ENCODE measurements at places on chromosomes 16 and 17.

GRCh38 chr16:28089992-28090365 is 26.5 kb upstream of the GSG1L start:
- peak overlapping the region; percentile 72 for H3K27ac ChIP-seq
- H3K4me3 ChIP-seq = no peak overlapping the region
- H3K36me3 ChIP-seq = no peaks in the 10 kb centered on the region
- no peaks in the 10 kb centered on the region for H3K27me3 ChIP-seq
- H3K4me1 ChIP-seq = peaks cover 3% of the 10 kb centered on the region

GRCh38 chr17:15263206-15263579 is 1.9 kb downstream of the PMP22 start:
- no peak overlapping the region for H3K27ac ChIP-seq
- H3K4me3 ChIP-seq = no peak overlapping the region
- H3K4me1 ChIP-seq = peaks cover 10% of the 10 kb centered on the region
- DNase-seq = no peak
- H3K36me3 ChIP-seq = no peaks in the 10 kb centered on the region
- H3K27me3 ChIP-seq = peaks cover 84% of the 10 kb centered on the region

GRCh38 chr16:86662740-86663139 is 84.4 kb downstream of the FOXL1 start:
- no peak overlapping the region for H3K27ac ChIP-seq
- H3K4me3 ChIP-seq = no peak overlapping the region
- peaks cover 19% of the 10 kb centered on the region for H3K27me3 ChIP-seq
- peaks cover 7% of the 10 kb centered on the region for H3K4me1 ChIP-seq
- no peaks in the 10 kb centered on the region for H3K36me3 ChIP-seq
- no peak for DNase-seq

DNA sequence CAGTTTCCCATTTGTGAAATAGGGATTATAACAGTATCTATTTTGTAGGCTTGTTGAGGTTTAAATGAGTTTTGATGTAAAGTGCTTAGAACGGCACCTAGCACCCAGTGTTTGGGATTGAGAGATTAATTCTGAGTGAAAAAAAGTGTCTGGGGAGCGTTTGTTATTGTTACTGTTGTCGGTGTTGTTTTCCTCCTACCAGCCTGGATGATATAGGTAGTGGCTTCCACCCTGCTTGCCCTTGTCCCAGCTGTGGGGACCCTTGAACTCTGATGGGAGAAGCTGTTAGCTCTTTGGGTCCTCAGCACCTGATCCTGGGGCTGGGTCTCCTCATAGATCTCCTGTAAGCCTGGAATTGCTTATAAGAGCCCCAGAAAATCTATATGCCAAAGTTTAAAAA is 4.9 kb downstream of the FMNL1 start:
- peak overlapping the region; percentile 100 for H3K27ac ChIP-seq
- H3K36me3 ChIP-seq = peaks cover 11% of the 10 kb centered on the region
- H3K27me3 ChIP-seq = no peaks in the 10 kb centered on the region
- peak overlapping the region; percentile 98 for H3K4me3 ChIP-seq
- DNase-seq = no peak
- peaks cover 59% of the 10 kb centered on the region for H3K4me1 ChIP-seq

DNA sequence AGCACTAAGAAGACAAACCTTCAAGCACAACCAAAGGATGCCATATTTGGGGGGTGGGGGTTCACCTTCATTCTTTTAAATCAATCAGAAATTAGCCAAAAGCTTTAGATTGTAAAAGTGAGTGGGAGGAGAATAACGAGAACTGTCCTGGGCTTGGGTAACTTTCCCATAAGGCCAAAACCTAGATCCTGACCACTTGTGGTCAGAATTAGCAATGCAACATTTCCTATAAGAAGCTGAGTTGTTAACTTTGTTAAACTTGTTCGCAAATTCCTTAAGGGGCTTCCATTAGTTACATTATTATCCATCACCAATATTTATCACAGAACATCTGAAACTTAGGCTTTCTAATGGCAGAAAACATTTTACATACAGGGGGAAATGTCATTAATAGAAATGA is 25.1 kb downstream of the STAT5B start:
- H3K27ac ChIP-seq = peak overlapping the region; percentile 97
- H3K4me3 ChIP-seq = no peak overlapping the region
- H3K4me1 ChIP-seq = peaks cover 57% of the 10 kb centered on the region
- no peaks in the 10 kb centered on the region for H3K27me3 ChIP-seq
- DNase-seq = no peak

GRCh38 chr16:8571061-8571596 is 19.2 kb downstream of the TMEM114 start:
- H3K27me3 ChIP-seq = peaks cover 69% of the 10 kb centered on the region
- no peak overlapping the region for H3K27ac ChIP-seq
- H3K4me1 ChIP-seq = peaks cover 3% of the 10 kb centered on the region
- no peak for DNase-seq

DNA sequence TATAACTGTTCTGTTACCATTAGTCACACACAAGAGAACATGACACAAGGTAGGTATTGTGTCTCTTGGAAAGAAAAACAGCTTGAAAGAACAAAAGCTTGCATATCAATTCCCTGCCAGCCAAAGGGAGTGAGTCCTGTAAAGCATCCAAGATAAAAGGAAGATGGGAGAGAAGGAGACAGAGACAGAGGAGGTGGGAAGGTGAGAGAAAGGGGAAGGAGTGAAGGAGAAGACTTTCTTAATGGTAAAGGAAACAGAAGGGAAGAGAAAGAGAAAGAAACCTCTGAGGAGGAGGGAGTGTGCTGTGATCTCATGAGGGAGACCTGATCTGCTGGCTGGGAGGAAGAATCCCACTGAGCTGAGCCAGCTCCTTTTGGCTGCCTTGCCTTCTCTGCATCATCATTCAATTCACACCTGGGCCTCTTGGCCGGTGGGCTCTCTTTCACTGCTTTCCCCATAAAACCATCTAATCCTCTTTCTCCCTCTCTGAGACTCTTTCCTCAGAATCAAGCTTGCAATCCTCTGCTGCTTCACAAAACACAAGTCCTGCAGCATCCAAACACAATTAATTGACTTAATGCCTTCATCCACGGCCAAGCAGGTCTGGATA is 271.6 kb downstream of the ABCC12 start:
- DNase-seq = no peak
- peaks cover 18% of the 10 kb centered on the region for H3K27me3 ChIP-seq

GRCh38 chr17:27620721-27621120 is 10.3 kb upstream of the LGALS9 start:
- H3K4me3 ChIP-seq = no peak overlapping the region
- H3K4me1 ChIP-seq = peaks cover 12% of the 10 kb centered on the region
- peaks cover 3% of the 10 kb centered on the region for H3K36me3 ChIP-seq
- no peaks in the 10 kb centered on the region for H3K27me3 ChIP-seq
- peak overlapping the region; percentile 19 for H3K27ac ChIP-seq

GRCh38 chr17:39563476-39563875 is 44.2 kb downstream of the NEUROD2 start:
- no peaks in the 10 kb centered on the region for H3K27me3 ChIP-seq
- peaks cover 19% of the 10 kb centered on the region for H3K36me3 ChIP-seq
- H3K4me1 ChIP-seq = peaks cover 2% of the 10 kb centered on the region
- H3K4me3 ChIP-seq = no peak overlapping the region
- H3K27ac ChIP-seq = no peak overlapping the region
- no peak for DNase-seq

DNA sequence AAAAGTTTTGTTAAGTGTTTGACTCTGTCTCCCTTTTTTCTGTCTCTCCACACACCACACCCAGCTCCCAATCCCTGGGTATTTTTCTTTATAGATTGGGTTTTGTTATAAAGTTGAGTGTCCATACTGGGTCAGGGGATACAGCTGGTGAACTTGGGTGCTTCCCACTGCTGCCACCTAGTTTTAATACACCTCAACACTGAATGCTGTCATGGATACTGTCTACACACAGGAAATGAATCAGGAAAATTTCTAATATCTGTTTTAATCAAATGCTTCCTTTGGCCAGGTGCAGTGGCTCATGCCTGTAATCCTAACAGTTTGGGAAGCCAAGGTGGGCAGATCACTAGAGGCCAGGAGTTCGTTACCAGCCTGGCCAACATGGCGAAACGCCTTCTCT is 5.3 kb upstream of the TAOK1 start:
- peaks cover 4% of the 10 kb centered on the region for H3K4me1 ChIP-seq
- peaks cover under 1% of the 10 kb centered on the region for H3K36me3 ChIP-seq
- H3K27ac ChIP-seq = no peak overlapping the region
- no peak for DNase-seq
- no peaks in the 10 kb centered on the region for H3K27me3 ChIP-seq
- H3K4me3 ChIP-seq = no peak overlapping the region

GRCh38 chr16:75000481-75001081 is 1.8 kb downstream of the ZNRF1 start:
- peak overlapping the region; percentile 93 for H3K4me3 ChIP-seq
- H3K36me3 ChIP-seq = peaks cover 2% of the 10 kb centered on the region
- DNase-seq = no peak
- no peaks in the 10 kb centered on the region for H3K27me3 ChIP-seq
- peaks cover 33% of the 10 kb centered on the region for H3K4me1 ChIP-seq

GRCh38 chr17:55990332-55991006 is 162.8 kb upstream of the ANKFN1 start:
- no peak overlapping the region for H3K27ac ChIP-seq
- H3K27me3 ChIP-seq = no peaks in the 10 kb centered on the region
- no peaks in the 10 kb centered on the region for H3K4me1 ChIP-seq
- no peak for DNase-seq

DNA sequence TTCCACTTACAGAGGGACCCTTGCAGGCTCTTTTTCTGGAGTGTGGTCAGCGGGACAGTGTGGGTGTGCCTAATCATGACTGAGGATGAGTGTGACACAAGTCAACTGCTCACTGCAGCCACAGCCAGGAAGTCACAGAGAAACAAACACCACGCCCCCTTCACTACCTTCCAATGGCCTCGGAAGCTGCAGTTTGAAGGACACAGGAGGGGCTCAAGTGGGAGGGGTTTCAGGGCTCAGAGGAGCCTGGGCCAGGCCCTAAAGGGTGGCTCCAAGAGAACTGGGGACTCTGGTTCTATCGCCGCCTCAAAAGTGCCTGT is 116.2 kb upstream of the SDK2 start:
- no peak overlapping the region for H3K27ac ChIP-seq
- peaks cover 11% of the 10 kb centered on the region for H3K27me3 ChIP-seq
- H3K4me3 ChIP-seq = no peak overlapping the region
- H3K36me3 ChIP-seq = no peaks in the 10 kb centered on the region
- no peak for DNase-seq
- H3K4me1 ChIP-seq = peaks cover 5% of the 10 kb centered on the region

DNA sequence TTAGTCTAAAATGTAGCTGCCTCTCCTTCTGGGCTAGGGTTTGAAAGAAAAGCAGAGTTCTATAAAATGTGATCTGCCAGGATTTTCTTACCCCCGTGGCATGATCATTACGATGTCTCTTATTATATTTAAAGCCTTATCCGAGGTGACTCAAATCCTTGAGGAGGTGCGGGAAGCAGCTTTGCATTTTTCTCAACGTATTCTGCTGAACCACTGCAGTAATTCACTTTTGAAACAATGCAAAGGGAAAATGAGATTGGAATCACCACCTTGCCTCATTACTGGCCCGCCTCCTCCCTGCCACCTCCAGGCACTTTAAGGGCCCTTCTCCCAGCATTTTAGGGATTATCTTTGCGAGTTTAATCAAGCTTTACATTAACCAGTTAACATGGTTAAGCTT is 9.7 kb upstream of the NOG start:
- DNase-seq = no peak
- H3K36me3 ChIP-seq = peaks cover 2% of the 10 kb centered on the region
- peaks cover 65% of the 10 kb centered on the region for H3K27me3 ChIP-seq
- no peak overlapping the region for H3K27ac ChIP-seq
- H3K4me1 ChIP-seq = peaks cover 2% of the 10 kb centered on the region

DNA sequence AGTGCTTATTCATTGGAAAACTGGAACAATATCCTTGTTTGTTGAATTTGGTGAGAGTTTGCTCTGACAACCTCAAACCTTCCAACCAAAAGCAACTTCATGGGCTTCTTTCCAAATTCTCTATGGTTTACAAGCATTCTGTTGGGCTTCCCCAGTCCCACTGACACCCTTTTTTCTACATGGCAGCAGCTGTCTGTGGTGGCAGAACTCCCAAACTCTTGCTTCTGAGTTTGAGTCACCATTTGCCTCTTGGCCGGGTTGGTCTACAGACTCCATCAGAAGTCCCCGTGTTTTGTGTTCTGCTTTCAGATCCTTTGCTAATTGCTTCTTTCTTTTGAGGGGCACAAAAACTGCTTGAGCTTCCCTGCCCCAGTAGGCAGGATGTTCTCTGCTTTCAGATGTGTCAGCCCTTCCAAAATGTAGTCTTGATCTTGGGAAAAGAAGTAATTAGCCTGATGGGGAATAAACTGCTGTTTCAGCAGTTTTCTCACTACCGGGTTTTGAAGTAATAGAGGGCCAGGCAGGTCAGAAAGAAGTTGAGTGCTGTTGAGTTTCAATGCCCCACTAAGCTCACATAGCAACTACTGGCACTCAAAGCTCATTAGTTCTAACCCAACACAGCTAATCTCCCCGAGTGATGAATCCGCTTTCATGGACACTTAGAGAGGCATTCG is 80.7 kb downstream of the HS3ST3A1 start:
- DNase-seq = no peak
- H3K4me1 ChIP-seq = no peaks in the 10 kb centered on the region
- peaks cover 2% of the 10 kb centered on the region for H3K36me3 ChIP-seq
- no peak overlapping the region for H3K27ac ChIP-seq
- peaks cover 5% of the 10 kb centered on the region for H3K27me3 ChIP-seq
- no peak overlapping the region for H3K4me3 ChIP-seq

GRCh38 chr16:65751622-65752521 is 614.6 kb upstream of the CDH5 start:
- no peak for DNase-seq
- H3K36me3 ChIP-seq = no peaks in the 10 kb centered on the region
- no peak overlapping the region for H3K27ac ChIP-seq

GRCh38 chr16:15947983-15948509 is 1.4 kb upstream of the ABCC1 start:
- peaks cover 3% of the 10 kb centered on the region for H3K36me3 ChIP-seq
- peaks cover 28% of the 10 kb centered on the region for H3K4me1 ChIP-seq
- H3K27ac ChIP-seq = peak overlapping the region; percentile 51
- no peaks in the 10 kb centered on the region for H3K27me3 ChIP-seq

DNA sequence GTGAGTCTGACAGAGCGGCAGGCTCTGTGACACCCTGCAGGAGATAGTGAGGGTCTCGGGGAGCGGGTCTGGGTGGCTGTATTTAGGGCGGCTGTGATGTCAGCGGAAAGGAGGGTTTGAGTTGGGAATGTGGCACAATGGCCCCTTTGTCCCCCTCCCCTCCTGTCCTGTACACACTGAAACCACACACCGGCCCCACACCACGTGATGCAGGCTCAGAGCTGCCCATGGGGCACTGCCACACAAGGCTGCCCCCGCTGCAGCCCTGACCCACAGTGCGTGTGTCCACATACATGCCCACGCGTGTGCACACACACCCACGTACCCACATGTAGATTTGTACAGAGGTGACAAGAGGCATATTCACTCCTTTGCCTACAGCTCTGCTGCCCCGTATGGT is 15.3 kb downstream of the SGCA start:
- H3K4me1 ChIP-seq = peaks cover 24% of the 10 kb centered on the region
- H3K36me3 ChIP-seq = no peaks in the 10 kb centered on the region
- no peak overlapping the region for H3K4me3 ChIP-seq
- peaks cover 6% of the 10 kb centered on the region for H3K27me3 ChIP-seq
